ENCODE measurements at places on chromosomes 1 and 21.

GRCh38 chr1:76463849-76464248 is 389.3 kb downstream of the ST6GALNAC3 start:
- DNase-seq, result no peak

DNA sequence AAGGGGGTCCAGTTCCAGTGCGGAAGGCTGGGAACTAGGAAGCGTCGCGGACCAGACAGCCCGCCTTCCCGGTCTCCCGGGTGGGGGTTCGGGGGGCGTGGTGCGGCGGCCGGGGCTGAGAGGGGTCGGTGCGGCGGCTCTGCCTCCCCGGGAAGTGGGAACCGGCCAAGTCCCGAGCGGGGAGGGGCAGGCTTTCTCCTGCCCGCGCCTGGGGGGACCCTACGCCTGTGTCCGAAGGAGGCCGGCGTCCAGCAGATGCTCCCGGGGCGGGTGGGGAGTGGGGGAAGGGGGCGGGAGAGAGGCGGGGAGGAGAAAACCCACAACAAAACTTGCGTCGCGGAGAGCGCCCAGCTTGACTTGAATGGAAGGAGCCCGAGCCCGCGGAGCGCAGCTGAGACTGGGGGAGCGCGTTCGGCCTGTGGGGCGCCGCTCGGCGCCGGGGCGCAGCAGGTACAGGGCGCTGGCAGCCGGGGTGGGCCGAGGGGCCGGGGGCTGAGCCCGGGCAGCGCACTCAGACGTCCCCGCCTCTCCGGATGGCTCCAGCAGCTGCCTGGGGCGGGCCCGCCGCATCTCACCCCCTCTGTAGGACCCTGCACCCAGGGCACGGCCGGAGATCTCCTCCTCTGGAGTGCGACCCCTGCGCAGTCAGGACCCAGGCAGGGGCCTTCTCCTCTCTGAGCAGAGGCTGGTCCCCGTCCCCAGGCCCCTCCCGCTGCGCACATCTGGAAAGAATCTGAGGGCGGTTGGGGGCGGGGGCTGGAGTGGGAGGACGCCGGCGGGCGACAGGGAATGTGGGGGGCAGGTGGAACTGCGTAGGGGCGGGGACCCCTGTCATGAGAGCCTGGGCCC is at the start of gene PODN:
PODN (plus strand) TSS at position 355 of the 849 bp plus-strand sequence. CDS start 7,643 bp downstream, outside the sequence.
- no peak for DNase-seq

DNA sequence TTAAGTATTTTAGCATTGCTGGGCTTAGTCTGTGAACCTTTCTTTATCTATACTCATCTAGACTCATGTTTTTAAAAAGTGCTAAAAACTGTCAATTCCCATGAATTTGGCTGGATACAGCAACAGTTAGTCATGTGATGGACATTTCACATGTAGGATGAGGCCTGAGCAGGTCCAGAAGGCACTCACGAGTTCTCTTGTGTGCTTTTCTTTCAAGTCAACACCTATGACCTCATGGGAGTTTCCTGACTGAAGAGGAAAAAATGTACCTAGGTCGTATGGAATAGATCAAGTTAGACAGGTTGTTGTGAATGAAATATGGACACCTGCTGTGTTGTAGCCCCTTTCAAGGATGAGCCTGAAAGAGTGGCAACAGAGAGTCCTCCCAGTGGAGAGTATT is 394.2 kb downstream of the DUSP10 start:
- no peak for DNase-seq

DNA sequence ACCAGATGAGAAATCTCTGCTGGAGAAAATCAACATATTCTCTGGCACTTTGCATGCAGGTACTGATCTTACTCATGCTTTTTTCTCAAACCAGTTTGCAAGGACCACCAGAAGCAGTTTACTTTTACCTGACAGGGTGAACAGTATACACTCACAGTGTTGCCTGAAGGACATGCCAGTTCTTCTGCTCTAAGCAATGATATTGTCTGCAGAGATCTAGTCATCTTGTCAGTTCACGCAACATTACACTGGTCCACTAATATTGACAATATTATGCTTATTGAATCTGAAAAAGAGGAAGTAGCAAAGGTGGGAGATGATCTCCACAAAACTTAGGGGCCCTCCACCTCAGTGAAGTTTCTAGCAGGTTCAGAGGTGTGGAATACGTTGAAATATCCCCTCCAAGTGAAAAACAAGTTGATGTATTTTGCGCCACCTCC is 3.8 kb upstream of the S100B start:
- DNase-seq, result no peak

GRCh38 chr1:185200889-185201288 is 43.9 kb downstream of the SWT1 start:
- DNase-seq, result no peak

DNA sequence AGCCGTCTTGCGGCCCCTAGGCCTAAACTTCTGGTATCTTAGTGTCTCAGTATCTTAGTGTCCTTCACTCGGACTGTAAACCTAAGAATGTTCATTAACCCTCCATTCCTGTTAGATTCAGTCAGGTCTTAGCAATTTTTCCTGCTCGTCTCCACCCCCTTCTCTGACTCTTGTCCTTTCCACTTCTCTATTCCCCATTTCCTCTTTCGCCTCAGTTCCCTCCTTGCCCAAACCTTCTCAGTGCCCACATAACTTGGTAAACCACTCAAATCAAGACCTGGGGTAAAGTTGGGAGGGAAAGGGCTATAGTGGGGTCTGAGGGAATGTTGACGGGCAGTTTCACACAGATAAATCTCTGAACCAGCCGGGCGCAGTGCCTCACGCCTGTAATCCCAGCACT is 726 bp upstream of the FCER1G start:
- no peak for DNase-seq

DNA sequence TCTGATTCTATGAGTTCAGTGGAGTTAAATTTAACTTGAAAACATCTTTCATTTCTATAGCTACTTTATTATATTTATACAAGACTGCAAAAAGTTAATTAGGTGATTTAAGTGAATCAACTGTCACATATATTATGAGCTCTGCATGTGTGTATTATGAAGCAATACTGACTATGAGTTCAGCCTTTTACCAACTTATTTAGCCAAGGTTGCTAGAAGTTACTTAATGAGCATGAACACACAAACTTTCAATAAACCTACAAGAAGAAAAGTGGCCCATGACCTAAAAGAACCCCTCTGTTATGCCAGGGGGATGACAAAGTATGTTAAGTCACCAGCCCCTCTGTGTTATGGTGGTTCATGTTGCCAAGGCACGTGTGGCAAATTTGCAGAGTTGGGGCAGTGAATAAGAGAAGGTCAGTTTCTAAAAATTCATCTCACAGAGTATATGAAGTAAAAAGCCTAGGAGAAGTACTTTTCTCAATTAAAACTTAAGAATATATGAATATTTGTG is 86.7 kb upstream of the LYPLAL1 start:
- no peak for DNase-seq

DNA sequence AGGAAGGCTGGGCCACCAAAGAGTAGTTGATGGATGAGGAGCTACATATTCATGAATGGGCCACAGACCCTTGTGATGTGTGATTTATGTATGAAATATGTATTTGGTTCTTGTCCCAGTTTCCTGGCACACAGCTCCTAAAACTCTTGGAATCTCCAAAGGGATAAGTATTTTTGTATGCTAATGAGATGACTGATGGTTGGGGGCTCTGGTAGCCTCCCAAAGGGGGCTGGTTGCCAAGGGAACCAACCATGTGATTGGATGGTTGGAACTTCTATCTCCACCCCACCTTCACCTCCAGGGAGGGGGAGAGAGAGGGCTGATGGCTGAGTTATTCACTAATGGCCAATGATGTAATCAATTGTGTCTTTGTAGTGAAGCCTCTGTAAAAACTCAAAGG is 77.1 kb downstream of the ZNF281 start:
- no peak for DNase-seq

DNA sequence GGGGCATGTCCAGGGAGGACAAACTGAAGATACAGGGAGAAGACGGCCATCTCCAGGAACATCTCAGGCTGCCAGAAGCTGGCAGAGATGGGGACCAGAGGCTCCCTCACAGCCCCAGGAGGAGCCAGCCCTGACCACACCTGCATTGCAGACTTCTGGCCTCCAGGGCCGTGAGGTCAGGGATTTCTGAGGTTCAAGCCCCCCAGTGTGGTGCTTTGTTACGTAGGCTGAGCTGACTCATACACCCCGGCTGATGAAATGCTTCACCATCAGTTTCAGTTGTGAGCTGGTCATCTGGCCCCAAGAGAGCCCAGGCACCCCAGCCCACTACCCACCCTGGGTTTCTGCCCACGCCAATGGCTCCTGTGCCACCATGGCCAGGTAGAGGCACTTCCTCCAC is 106.4 kb downstream of the SIK1 start:
- DNase-seq, result no peak

GRCh38 chr21:36436829-36437744 is 42.8 kb downstream of the CLDN14 start:
- DNase-seq, result no peak

DNA sequence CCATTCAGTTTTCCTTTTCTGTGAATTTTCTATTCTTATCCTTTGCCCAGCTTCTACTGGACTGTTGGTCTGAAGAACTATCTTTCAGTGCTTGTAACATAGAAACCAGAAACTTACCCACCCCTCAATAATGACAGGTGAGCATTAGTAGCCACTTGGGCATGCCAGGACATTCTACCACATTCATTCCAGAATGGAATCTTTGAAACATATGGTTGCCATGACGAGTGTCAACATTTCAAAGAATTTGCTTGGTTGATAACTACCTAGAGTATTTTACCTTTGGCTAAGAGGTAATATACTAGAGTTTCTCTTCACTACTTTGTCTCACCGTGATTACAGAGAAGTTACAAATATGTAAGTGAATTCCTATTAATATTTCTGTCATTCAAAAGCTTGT is at the start of gene MROH9:
MROH9 (plus strand) TSS at position 304 of the 400 bp plus-strand sequence. CDS start 10,023 bp downstream, outside the sequence.
- DNase-seq, result no peak

All from stimulated activated CD4-positive, alpha-beta T cell treated with anti-CD3 and anti-CD28 coated beads, TNF-alpha, amount 100 ng/mL, for 4 hours (primary cell).